ENCODE measurements at places on chromosomes 5 and 9.

DNA sequence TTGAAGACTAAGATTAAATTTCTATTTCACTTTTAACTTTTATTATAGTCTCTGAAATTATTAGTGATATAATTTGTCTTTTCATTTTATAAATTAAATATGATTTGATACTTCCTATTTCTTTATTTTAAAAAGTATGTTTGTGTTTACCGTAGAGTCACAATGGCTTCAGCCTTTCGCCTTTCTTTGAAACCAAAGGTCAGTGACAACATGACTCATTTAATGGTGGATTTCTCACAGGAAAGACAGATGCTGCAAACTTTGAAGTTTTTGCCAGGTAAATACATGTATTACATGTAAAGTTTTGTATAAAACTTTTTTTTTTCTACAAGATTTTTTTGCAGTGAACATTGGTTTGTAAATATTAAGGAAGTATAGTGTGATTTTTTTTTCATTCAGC is 36.4 kb downstream of the FSD1L start:
- no peak for DNase-seq

DNA sequence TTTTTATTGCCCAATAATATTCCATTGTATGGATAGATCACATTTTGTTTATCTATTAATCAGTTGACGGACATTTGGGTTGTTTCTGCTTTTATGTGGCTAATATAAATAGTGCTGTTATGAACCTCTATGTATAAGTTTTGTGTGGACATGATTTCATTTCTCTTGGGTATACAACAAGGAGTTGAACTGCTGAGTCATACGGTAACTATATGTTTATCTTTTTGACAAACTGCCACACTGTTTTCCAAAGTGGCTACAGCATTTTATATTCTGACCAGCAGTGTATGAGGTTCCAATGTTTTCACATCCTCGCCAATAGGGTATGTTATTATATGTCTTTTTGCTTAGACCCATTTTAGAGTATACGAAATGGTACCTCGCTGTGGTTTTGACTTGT is 264.3 kb downstream of the RFX3 start:
- DNase-seq = no peak

DNA sequence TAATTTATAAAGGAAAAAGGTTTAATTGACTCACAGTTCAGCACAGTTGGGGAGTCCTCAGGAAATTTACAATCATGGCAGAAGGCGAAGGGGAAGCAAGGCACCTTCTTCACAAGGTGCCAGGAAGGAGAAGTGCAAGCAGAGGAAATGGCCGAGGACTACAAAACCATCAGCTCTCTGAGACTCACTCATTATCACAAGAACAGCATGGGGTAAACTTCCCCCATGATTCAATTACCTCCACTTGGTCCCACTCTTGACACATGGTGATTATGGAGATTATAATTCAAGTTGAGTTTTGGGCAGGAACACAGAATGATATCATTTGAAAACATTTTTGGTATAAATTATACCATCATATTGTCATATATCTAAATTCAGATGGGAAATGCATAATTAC is 934.7 kb downstream of the CDH12 start:
- no peak for DNase-seq

DNA sequence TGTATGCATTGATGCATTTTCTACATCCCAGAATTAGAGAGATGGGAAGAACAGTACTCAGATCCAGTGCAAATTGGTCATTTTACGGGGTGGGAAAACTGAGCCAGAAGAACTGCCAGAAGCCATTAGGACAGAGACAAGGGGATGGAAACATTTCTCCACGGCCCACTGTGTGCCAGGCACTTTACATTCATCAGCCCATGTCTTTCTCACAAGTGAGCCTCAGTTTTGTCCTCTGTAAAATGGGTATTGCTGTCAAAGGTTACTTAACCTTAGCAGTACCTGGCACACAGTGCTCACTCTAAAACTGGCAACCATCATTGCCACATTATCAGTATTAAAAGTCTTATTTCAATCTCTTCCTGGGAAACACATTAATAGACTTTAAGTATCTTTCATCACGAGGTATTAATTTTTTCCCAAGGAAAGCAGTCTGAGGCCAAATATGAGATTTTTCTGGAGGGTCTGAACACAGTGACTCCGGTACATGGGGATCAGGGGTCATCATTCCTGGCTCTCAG is 5.2 kb downstream of the DUSP1 start:
- DNase-seq = no peak

All from GM12864 (cell line).